Neural cell (in vitro differentiated cells): ENCODE measurements at places on chromosomes 5 and 9. TPM values are rescaled to one million over a fixed set of nuclear protein-coding genes. Genes with fewer than 3 reads are reported as not detected.

The UBLCP1 gene
- polyA plus RNA-seq: 34.9 and 42.5 TPM in 2 replicates

The SLC6A19 gene
- polyA plus RNA-seq: not detected in 2 replicates

The CAMK4 gene
- 15.6 and 16.6 TPM in 2 replicates for polyA plus RNA-seq

The FXN gene
- 3.5 and 7.3 TPM in 2 replicates for polyA plus RNA-seq

The CTXN3 gene
- 0.83 and 1.0 TPM in 2 replicates for polyA plus RNA-seq
